Mesothelial cell of epicardium (in vitro differentiated cells): ENCODE measurements at places on chromosomes 4 and X. TPM values are rescaled to one million over a fixed set of nuclear protein-coding genes. Genes with fewer than 3 reads are reported as not detected.

- H3K4me3 ChIP-seq, result no peak overlapping the region
- H3K27me3 ChIP-seq, result no peaks in the 10 kb centered on the region
- H3K27ac ChIP-seq, result no peak overlapping the region
- DNase-seq, result no peak
- H3K36me3 ChIP-seq, result peaks cover 17% of the 10 kb centered on the region
- peaks cover 38% of the 10 kb centered on the region for H3K4me1 ChIP-seq
Measured at GRCh38 chr4:81453024-81453423, 18.7 kb downstream of the RASGEF1B start.

DNA sequence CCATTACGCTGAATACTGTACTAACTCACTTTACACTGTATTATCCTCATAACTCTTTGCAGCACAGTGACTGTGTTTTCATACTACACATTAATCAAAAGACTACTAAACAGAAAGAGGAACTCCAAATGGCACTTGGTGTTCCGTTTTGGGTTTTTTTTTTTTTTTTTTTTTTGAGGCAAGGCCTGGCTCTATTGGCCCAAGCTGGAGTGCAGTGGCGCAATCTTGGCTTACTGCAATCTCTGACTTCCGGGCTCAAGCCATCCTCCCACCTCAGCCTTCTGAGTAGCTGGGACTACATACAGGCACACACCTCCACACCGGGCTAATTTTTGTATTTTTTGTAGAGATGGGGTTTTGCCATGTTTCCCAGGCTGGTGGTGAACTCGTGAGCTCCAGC lies 10.7 kb downstream of the KLHL8 start:
- no peak overlapping the region for H3K27ac ChIP-seq
- no peaks in the 10 kb centered on the region for H3K27me3 ChIP-seq
- H3K4me1 ChIP-seq, result peaks cover 8% of the 10 kb centered on the region
- H3K4me3 ChIP-seq, result no peak overlapping the region
- peaks cover 3% of the 10 kb centered on the region for H3K36me3 ChIP-seq
- DNase-seq, result no peak

DNA sequence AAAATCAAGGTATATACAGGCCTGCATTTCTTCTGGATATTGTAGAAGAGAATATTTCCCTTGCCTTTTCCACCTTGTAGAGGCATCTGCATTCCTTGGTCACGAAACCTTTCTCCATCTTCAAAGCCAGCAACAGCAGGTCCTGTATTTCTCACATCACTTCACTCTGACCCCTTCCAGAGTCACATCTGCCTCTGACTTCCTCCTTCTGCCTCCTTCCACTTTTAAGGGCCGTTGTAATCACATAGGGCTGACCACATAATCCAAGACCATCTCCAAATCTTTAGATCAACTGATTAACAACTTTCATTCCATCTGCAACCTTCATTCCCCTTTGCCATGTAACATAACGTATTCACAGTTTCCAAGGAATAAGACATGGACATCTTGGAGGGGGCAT lies 38.3 kb upstream of the NDP start:
- H3K36me3 ChIP-seq, result no peaks in the 10 kb centered on the region
- no peaks in the 10 kb centered on the region for H3K27me3 ChIP-seq
- DNase-seq, result no peak
- H3K27ac ChIP-seq, result no peak overlapping the region
- H3K4me1 ChIP-seq, result no peaks in the 10 kb centered on the region
- H3K4me3 ChIP-seq, result no peak overlapping the region

HTN3 gene
- total RNA-seq, result not detected in 3 replicates

- H3K27ac ChIP-seq, result no peak overlapping the region
- peaks cover 2% of the 10 kb centered on the region for H3K36me3 ChIP-seq
- peaks cover 4% of the 10 kb centered on the region for H3K4me1 ChIP-seq
- H3K27me3 ChIP-seq, result no peaks in the 10 kb centered on the region
Measured at GRCh38 chr4:40455340-40455902, 120.3 kb downstream of the CHRNA9 start.

DNA sequence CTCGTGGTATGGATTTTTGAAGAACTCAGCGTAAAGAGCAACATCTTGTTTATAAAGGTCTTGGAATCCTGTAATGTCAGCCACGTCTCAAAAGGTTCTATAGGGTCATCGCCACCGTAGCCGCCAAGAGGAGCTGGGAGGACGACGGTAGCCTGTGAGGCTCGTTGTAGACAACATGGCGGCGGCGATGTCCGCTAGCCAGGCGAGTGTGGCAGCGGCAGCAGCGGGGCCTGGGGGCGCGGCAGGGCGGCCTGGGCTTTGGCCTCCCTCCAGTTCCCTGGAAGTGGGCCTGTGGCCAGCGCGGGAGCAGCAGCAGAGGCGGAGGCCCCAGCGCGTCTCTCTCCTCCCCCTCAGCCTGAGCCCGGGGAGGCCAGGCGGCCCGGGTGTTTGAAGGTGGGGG lies 143.5 kb upstream of the PBDC1 start:
- H3K4me1 ChIP-seq, result no peaks in the 10 kb centered on the region
- H3K27ac ChIP-seq, result no peak overlapping the region
- no peak for DNase-seq
- H3K4me3 ChIP-seq, result no peak overlapping the region
- no peaks in the 10 kb centered on the region for H3K27me3 ChIP-seq
